Activated naive CD8-positive, alpha-beta T cell treated with anti-CD3 and anti-CD28 coated beads for 36 hours (primary cell): ENCODE measurements at places on chromosomes 12 and 14.

- DNase-seq: no peak
Measured at GRCh38 chr12:52091061-52091460, 11.6 kb downstream of the SMIM41 start.

GRCh38 chr14:89419973-89420482, 3.0 kb upstream of the FOXN3 start:
- no peak for DNase-seq

- DNase-seq: peak; percentile 53
Measured at GRCh38 chr14:104865081-104865630, at the start of gene CEP170B. TSS of gene CEP170B (plus strand) at chr14:104865268. CDS start at chr14:104868451, 3,183 bp downstream.

DNA sequence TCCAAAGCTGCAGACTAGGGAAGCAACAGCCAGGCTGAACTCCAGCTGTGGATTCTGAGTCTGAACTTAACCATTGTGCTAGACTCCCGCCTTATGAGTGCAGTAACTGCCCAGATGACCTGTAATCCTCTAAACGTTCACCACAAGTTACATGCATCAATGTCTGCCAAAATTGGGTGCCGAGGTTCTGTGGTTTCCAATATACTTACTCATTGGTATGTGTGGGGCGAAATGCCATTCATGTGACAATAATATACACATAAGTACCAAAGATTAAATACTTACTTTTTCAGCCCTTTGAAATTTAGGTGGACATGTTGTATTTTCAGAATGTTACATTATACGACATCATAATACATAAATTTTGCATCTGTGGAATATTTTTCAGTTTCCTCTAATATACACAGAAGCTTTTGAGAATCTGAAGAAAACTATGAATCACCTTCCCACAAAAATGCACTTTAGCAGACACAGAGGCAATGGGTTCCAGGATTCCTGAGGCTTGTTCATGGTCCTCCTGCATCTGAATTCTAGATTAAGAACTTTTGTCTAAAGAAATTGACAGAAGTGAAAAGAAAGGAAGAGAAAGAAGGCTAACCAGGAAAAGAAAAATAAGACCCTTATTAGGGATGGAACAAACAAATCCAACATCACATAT, 31.7 kb downstream of the GRIP1 start:
- no peak for DNase-seq

DNA sequence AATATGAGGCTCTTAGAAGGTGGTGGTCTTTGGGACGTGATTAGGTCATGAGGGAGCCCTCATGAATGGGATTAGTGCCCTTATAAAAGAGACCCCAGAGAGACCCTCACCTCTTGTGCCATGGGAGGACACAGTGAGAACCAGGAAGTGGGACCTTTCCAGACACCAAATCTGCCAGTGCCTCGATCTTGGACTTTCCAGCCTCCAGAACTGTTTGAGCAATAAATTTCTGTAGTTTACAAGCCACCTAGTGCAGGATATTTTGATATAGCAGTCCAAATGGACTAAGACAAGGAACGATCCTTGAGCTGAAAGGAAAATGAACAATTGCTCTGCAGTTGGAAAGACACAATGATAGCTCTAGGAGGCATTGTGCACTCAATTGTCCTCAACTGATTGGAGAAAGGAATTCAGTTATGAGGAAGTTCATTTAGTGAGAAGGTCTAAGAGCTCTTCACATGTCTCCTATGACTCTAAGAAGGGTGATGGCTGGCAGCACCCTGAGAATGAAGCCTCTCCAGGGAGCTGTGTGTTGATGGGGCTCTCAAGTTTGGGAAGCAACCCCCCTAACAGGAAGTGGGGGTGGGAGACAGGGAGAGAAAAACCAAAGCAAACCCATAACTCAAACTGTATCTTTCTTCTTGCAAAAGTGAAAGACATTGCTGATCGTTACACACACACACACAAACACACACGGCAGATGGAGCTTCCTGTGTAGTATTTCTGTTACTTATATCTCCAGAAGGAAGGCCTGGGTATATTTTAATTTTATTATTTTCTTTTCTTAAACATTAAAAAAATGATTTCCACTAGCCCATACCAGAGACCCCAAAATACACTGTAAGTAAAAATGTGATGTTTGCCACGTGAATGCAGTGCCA, 21.0 kb downstream of the CHST11 start:
- DNase-seq: no peak

GRCh38 chr12:117695956-117696355, 272.8 kb downstream of the KSR2 start:
- no peak for DNase-seq

- DNase-seq: no peak
Measured at GRCh38 chr12:18242380-18243089, 18.8 kb upstream of the PIK3C2G start.

DNA sequence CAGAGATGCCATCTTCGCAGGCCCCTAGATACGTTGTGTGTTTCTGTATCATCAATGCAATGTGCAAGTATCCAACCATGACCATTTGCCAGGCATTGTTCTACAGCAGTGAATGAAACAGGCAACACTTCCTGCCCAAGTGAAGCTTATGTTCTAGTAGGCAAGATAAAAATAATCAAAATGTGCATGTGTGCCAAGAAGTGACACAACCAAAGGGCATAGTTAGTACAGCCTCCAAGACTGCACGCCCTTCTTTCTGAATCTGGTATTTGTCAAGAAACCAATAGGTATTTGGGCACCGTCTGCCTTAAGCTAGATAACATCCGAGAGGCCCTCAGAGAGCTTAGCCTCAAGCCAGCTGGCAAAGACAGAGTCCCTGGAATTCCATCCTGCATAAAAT, 152.0 kb downstream of the TMEM132C start:
- DNase-seq: no peak

DNA sequence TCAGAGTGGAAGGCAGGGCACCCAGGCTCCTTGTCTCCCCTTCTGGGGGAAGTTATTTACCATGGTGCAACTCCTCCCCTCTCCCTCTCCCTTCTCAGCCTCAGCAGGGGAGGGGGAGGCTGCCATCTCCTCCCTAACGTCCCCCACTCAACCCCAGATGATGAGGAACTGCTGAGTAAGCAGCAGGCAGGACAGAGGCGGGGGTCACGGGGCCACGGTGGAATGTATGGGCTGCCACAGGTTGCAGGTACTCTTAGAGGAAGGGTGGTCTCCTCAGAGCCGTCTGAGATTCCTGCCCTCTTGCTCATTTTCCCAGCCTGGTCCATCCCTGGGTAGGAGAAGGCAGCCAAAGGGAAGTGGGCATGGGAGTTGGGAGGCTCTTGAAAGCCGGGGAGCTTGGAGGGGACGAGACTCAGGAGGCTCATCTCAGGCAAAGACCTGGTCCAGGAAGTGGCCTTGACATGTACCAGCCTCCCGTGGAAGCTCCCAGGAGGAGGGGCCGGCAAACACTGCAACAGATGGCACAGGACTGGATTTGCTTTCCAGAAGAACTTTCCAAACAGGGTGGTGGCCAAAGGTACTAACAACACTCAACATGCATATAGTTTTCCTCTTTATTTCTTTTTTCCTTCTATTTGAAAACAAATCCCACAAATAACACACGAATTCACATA, 19.0 kb downstream of the RIN3 start:
- DNase-seq: no peak

GRCh38 chr14:53858345-53858684, 98.3 kb downstream of the BMP4 start:
- no peak for DNase-seq

- DNase-seq: no peak
Measured at GRCh38 chr14:89221109-89221810, 195.8 kb downstream of the FOXN3 start.

DNA sequence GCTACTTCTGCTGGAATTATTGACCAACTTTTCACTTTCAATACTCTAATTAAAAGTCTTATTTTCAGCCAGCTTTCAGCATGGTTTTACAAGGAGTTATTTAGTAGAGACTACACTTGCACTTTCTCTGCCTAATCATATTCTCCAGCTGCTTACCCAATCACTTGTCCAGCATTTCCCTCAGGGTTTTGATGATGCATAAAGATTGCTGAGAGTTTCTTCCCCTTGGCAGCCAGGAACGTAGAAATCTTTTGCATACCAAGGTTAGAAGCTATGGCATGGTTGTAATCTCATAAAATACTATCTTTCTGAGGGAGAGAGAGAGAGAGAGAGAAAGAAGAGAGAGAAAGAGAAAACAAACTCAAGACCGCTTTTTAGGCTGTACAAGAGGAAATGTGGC, 10.8 kb downstream of the OR4Q3 start:
- no peak for DNase-seq

GRCh38 chr14:53391156-53391555, 238.0 kb upstream of the DDHD1 start:
- DNase-seq: no peak

DNA sequence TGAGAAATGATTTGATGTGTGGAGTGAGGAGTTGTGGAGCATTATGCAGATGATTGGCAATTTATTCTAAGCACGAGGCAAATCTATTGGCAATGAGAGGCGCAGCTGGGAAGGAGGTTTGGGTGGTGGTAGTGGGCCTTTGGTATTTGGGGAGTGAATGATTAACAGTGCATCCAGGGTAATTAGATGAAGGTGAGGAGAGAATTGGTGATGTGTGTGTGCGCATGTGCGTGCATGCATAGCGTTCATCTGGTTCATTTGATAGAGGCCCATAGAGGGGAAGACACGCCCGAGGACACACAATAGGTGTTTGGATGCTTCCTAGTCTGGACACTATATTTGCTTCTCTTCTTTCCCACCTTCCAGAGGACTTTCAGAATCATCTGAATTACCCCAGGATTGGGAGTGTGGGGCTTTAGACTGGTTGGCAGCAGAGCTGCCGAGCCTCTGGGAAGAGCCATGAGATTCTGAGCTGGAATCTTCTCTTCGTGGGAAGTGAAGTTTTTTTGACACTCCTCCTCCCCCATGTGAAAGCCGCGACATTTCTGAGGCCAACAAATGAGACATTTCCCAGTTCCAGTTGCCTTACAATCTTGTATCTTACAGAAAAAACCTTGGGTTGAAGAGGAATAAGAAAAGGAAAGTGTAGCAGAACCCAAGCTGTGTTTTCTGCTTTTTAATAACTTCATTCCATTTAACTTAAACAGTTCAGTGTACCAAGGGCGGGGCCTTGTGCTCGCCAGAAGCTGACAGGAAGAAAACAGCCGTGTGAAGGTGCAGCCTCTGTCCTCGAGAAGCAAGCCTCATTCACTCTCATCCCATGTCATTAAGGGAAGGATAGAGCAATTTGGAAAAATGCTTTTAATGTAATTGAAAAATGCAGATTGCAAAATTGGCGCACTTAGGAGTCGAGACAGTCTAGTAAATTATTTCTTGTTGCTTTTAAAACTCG, 65.2 kb downstream of the SLC25A47 start:
- DNase-seq: no peak

GRCh38 chr14:99855271-99855670, 62.1 kb downstream of the EML1 start:
- no peak for DNase-seq

- no peak for DNase-seq
Measured at GRCh38 chr14:94923786-94924185, 153.9 kb upstream of the GSC start.

- no peak for DNase-seq
Measured at GRCh38 chr14:23398348-23398747, 9.7 kb downstream of the MYH6 start.

GRCh38 chr12:10012630-10013330, 2.4 kb downstream of the CLEC12B start:
- DNase-seq: no peak

DNA sequence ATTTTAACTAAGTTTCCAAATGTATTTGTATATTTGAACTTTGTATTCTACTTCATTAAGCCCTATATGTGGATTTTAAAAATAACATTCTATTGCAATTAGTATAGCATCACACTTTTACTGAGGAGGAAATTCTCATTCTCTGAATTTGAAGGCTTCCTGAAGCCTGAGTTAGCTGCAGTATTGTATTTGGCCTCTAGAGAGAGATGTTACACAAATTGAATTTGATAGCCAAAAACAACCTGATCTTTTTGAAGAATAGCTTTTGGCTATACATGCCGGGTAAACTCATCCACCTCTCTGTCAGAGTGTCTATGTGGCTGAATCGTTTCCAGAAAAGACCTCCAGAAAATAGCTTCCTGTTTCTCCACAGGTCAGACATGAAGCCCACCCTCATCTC, 316.5 kb upstream of the OR4E1 start:
- DNase-seq: no peak

DNA sequence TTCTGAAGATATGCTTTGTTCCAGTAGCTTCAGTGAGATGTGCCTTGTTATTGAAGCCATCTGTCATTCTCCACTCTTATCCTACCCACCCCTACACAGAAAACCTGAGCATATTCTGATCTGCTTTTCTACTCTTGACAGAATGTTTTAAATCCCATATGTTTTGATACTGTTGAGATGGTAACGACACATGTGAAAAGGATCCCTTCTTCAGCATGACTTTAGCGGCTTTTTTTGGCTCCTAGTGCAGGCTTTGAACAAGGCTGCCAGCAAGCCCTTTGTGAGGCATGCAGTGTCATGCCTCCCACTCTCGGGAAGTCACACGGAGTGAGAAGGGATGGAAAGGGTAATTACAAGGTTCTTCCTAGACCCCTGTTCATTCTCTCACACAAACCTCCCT, 228.8 kb upstream of the RGS6 start:
- no peak for DNase-seq

GRCh38 chr12:26327975-26328644, 132.7 kb downstream of the SSPN start:
- no peak for DNase-seq

- no peak for DNase-seq
Measured at GRCh38 chr12:80016684-80017083, 81.8 kb upstream of the PPP1R12A start.

GRCh38 chr12:49664591-49665239, 41.4 kb downstream of the PRPF40B start:
- DNase-seq: no peak
